ENCODE measurements at places on chromosomes 11 and 22. TPM values are rescaled to one million over a fixed set of nuclear protein-coding genes. Genes with fewer than 3 reads are reported as not detected.

DNA sequence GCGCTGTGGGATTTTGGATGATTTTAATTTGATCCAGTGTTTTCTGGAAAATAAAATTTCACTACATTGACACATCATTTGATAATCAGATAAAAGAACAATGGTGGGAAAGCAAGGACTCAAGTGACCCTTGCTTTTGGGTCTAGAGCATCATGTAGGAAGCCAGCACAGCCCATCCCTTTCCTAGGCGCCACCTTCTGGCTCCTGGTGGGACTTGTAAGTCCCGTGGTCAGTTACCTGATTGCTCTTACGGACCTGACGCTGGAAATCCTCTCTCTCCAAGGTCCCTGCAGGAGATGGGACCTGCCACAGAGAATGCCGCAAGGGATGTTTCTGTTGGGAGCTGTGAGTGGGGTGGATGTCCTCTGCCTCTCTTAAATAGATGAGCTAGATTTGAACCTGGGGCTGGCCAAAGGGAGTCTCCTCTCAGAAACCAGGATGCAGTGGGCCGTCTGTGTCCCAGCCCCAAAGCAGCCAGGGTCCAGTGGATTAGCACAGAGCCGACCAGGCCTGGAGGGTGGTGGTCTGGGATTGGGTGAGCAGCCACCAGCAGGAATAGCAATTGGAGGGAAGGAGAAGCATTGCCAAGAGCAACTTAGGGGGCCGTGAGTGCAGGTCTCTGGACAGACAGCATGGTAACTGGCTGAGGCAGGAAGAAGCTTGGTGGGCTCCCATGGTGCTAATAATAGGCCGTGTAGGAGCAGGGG, 21.7 kb downstream of the TIMP3 start:
- peaks cover 15% of the 10 kb centered on the region for H3K36me3 ChIP-seq
- no peak for DNase-seq
- H3K4me3 ChIP-seq, result no peak overlapping the region
- no peak overlapping the region for H3K27ac ChIP-seq
- no peaks in the 10 kb centered on the region for H3K27me3 ChIP-seq

TCF20 gene
- 13.7 TPM for total RNA-seq

DNA sequence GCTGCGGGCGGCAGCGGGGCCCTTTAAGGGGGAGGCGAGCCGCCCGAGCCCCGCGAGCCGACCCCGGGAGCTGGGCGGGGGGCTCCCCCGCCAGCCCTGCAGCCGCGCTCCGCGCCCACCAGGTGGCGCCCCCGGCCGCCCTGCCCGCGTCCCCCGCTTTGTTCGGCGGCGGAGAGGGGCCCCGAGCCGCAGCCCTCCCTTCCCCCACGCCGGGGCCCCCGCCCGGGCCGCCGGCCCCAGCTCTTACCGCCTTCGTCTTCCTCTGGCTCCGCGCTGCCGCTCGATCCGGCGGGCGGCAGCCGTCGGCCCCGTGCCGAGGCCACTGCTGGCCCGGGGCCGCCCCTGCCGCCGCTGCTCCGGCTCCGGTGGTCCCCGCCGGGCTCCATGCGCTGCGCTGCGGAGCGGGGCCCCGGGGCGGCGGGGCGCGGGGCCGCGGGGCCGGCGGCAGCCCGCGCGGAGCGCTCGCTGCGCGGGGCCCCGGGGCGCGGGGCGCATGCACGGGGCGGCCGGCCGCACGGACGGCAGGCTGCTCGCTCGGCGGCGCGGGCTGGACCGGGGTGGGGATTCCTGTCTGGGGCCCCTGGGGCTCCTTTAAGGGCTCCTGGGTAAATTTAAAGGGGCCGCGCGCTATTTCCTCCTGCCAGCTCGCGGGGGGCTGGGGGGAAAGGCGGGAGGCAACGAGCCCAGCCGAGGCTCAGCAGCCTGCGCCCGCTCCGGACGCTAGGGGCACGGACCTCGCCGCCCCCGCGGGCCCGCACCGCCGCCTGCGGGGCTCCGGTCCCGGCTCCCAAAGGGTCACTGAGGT, at the start of gene ZFTA:
Gene ZFTA, minus strand, starts transcription at position 539 of the 805 bp plus-strand sequence. Its CDS starts 153 bp downstream, at position 386.
- DNase-seq, result peak; percentile 87
- peaks cover 22% of the 10 kb centered on the region for H3K27me3 ChIP-seq
- peak within 1 kb of the TSS; percentile 79 for H3K27ac ChIP-seq
- H3K4me3 ChIP-seq, result peak within 1 kb of the TSS; percentile 90

COA4 gene
- 89.1 TPM for total RNA-seq

- no peak overlapping the region for H3K27ac ChIP-seq
- peak; percentile 87 for DNase-seq
- H3K4me3 ChIP-seq, result no peak overlapping the region
- peaks cover 2% of the 10 kb centered on the region for H3K4me1 ChIP-seq
These were observed 6.7 kb upstream of the AP1B1 start for GRCh38 chr22:29394931-29395581.

DNA sequence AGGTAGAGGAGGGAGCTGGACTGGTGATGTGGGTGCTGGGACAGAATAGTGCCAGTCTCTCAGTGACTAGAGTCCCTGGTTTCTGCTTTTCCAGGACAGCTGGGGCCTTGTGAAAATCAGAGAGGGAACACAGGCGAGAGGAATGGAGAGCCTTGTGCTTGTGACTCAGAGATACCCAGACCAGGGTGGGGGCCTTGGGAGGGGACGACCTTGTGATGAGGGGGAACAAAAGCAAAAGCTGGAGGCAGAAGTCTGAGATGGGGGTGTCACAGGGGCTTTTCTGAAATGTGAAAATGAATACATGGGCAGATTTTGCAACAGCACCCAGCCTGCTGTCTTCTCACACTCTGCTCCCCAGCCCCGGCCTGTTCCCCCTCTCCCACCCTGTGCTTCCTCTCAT, 3.4 kb upstream of the NR1H3 start:
- no peak overlapping the region for H3K4me3 ChIP-seq
- H3K36me3 ChIP-seq, result no peaks in the 10 kb centered on the region
- peaks cover 56% of the 10 kb centered on the region for H3K4me1 ChIP-seq
- H3K27ac ChIP-seq, result peak overlapping the region; percentile 89

- H3K27ac ChIP-seq, result peak overlapping the region; percentile 2
- peaks cover 42% of the 10 kb centered on the region for H3K4me1 ChIP-seq
- no peak for DNase-seq
- peaks cover 52% of the 10 kb centered on the region for H3K36me3 ChIP-seq
These were observed 762 bp downstream of the ANKRD13D start for GRCh38 chr11:67289651-67290479.

- no peaks in the 10 kb centered on the region for H3K36me3 ChIP-seq
- no peak overlapping the region for H3K4me3 ChIP-seq
- no peak for DNase-seq
These were observed 16.9 kb downstream of the ZNF215 start for GRCh38 chr11:6943131-6943530.

- peak; percentile 46 for DNase-seq
- peaks cover 21% of the 10 kb centered on the region for H3K4me1 ChIP-seq
- H3K4me3 ChIP-seq, result no peak overlapping the region
- H3K36me3 ChIP-seq, result no peaks in the 10 kb centered on the region
- peaks cover 28% of the 10 kb centered on the region for H3K27me3 ChIP-seq
These were observed 51.2 kb downstream of the NFAM1 start for GRCh38 chr22:42380769-42381551.

GRCh38 chr11:128586689-128587088, 669 bp downstream of the ETS1 start:
- H3K27me3 ChIP-seq, result peaks cover 27% of the 10 kb centered on the region
- no peaks in the 10 kb centered on the region for H3K36me3 ChIP-seq
- H3K4me3 ChIP-seq, result peak overlapping the region; percentile 18
- DNase-seq, result no peak
- peak overlapping the region; percentile 52 for H3K27ac ChIP-seq

NEFH gene
- total RNA-seq, result 0.58 TPM

OR10A2 gene
- not detected for total RNA-seq

GRCh38 chr11:72673943-72674828, at the start of gene PDE2A:
TSS of gene PDE2A (minus strand) at chr11:72674422. CDS start at chr11:72674207, 215 bp downstream.
- no peak for DNase-seq
- peaks cover 88% of the 10 kb centered on the region for H3K27me3 ChIP-seq
- H3K27ac ChIP-seq, result no peak within 1 kb of the TSS
- no peaks in the 10 kb centered on the region for H3K36me3 ChIP-seq

TNKS1BP1 gene
- total RNA-seq, result 67.2 TPM

MUC15 gene
- not detected for total RNA-seq

DNA sequence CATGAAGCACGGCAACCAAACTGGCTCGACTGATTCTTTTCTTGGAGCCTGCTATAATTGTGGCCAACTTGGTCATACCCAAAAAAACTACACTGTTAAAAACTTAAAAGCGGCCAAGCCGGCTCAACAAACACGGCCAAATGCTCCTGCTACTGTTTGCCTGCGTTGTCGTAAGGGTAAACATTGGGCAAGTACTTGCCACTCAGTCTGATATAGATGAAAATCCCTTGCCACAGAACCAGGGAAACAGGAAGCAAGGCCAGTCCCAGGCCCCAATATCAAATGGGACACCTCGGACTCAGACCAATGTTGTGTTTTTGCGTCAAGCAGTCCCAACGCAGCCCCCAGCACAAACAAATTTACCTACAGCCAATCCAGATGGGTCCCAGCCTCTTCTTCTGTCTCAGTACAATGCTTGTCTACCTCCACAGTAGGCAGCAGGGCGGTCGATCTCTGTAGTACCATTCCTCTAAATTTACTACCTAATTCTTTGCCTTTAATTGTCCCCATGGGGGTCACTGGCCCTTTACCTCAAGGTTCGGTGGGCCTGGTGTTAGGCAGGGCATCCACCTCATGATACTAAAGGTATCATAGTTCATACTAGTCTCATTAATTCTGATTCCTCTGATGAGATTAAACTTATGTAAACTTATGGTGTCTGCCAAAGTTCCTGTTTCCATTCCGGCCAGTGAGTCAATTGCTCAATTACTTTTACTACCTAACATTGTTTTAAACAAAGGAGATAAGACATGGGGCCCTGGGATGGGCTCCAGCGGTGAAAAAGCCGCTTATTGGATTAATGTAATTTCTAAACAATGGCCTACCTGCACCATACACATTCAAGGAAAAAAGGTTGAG, 3.7 kb upstream of the COMT start:
- H3K4me1 ChIP-seq, result peaks cover 18% of the 10 kb centered on the region
- H3K27me3 ChIP-seq, result no peaks in the 10 kb centered on the region
- H3K27ac ChIP-seq, result no peak overlapping the region
- no peak for DNase-seq
- no peak overlapping the region for H3K4me3 ChIP-seq

KCNK7 gene
- total RNA-seq, result 0.31 TPM

GRCh38 chr22:33706100-33706499, 214.2 kb downstream of the LARGE1 start:
- H3K4me3 ChIP-seq, result no peak overlapping the region
- no peaks in the 10 kb centered on the region for H3K36me3 ChIP-seq
- no peak overlapping the region for H3K27ac ChIP-seq
- peak; percentile 45 for DNase-seq
- no peaks in the 10 kb centered on the region for H3K27me3 ChIP-seq
- H3K4me1 ChIP-seq, result peaks cover 3% of the 10 kb centered on the region
